ENCODE measurements at places on chromosomes 6 and 20.

GRCh38 chr6:13420269-13420668 lies 67.1 kb downstream of the GFOD1 start:
- DNase-seq: no peak

GRCh38 chr20:2171266-2171790 lies 69.7 kb downstream of the STK35 start:
- no peak for DNase-seq

- no peak for DNase-seq
Measured at GRCh38 chr6:69784595-69785377, 12.0 kb downstream of the LMBRD1 start.

GRCh38 chr20:62702895-62703852 lies 5.5 kb upstream of the NTSR1 start:
- DNase-seq: no peak

- DNase-seq: no peak
Measured at GRCh38 chr6:11143394-11144371, 32.2 kb upstream of the ERVFRD-1 start.

DNA sequence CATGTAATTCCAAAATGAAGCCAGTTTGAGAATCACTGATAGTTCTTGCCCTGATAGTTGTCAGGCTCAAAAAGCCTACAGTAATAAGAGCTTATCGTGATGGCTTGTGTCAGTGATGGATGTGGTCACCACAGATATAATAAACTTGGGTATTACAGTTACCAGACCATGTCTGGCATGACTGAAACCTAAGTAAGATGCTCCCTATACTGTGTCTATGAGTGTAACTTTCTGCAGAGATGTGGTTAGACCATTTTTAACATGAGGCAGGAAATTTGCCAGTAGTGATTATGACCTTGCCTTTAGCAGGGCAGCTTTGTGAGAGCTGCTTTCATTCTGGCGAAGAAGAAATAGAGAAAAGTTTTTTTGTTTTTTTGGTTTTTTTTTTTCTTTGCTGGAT lies 90.2 kb downstream of the ANKS1A start:
- no peak for DNase-seq

- DNase-seq: no peak
Measured at GRCh38 chr6:45369870-45370269, 7.9 kb downstream of the SUPT3H start.

DNA sequence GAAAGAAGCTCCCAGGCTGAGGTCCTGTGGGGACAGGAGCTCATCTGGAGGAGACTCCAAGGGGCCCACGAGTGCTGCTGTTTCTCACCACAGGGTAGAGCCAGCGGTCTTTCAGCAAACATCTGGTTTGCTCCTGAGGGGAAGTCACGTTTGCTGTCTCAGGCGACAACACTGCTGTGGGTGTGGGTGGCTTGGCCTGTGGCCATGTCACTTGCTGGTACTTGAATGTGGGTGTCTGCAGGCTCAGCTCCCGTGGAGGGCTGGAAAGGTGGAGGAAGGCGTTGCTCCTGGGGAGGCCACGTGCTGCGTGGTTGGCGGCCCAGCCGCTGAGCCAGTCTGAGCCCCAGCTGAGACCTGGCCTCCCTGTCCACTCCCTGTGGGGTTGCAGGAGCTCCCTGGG lies 52.8 kb upstream of the MPC1 start:
- no peak for DNase-seq

DNA sequence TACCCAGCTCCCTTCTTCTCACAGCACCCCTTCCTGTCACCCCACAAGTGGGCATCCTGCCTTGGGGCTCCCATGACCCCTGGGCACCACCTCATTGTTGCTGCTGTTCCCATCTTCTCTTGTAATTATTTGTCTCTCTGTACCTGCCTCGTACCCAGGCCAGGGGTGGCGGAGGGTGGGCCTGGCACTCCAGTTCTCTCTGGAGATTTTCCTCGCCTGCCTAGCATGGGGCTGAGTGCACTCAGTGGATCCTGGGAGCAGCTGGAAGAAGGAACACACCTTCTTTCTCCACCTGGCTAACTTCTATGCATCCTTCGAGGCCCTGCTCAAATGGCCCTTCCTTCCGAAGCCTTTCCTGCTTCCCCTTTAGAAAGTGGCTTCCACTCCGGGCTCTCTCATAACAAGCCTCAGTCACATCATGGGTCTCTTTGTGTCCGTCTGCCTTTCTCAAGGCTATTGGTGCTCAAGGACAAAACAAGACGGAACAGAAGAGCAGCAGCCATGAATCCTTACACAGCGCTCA lies 79.2 kb downstream of the SRC start:
- no peak for DNase-seq

DNA sequence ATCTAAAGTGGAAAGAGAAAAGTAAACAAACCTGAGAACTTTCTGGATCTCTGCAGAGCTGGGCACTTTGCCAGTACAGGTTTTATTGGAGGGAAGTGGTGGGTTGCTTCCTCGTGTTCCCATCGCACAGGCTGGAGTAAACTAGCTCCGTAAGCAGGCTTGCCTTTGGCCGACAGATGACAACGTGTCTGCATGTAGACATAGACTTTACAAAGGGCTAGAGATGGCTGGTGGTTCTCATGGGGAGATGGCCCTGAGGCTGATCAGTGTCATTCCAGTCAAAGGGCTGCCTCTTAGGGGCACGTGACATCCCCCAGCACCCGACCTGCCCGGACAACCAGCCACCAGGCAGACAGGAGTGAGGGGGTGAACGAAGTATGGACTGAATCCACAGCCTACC lies 98.8 kb downstream of the YTHDF1 start:
- DNase-seq: peak; percentile 12

DNA sequence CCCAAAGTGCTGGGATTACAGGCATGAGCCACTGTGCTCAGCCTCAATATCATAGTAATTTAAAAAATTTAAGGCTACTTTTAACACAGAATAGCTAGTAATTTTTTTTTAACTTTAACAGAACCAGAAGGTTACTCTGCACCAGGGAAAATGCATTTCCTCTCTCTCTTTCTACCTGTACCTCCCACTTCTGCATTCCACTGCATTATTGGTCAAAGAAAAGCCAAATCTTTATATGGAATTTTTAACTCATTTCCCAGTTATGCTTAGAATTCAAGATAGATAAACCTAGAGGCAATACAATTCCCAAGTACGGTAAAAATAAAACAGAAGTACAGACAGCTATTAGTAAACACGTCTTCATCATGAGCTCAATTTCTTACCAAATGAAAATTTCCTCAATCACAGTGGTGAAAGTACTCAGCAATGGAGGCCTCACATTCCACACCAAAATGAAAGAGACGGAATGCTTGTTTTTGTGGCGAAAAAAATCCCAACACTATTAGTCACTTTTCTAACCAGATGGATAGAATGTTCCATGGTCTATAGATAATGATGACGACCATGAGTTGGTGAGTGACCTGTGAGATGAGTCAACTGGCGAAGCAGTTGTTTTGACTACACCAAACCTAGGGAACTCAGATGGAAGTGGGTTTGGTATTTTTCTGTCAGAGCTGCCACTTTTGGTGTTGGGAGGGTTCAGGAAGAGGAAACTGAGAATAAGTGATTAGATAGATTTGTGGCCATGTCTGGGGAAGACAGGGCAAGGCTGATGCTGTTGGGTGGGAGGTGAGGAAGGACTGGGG lies 104.7 kb upstream of the SGK1 start:
- DNase-seq: no peak

GRCh38 chr20:41509316-41510200 lies 108.6 kb downstream of the CHD6 start:
- no peak for DNase-seq

DNA sequence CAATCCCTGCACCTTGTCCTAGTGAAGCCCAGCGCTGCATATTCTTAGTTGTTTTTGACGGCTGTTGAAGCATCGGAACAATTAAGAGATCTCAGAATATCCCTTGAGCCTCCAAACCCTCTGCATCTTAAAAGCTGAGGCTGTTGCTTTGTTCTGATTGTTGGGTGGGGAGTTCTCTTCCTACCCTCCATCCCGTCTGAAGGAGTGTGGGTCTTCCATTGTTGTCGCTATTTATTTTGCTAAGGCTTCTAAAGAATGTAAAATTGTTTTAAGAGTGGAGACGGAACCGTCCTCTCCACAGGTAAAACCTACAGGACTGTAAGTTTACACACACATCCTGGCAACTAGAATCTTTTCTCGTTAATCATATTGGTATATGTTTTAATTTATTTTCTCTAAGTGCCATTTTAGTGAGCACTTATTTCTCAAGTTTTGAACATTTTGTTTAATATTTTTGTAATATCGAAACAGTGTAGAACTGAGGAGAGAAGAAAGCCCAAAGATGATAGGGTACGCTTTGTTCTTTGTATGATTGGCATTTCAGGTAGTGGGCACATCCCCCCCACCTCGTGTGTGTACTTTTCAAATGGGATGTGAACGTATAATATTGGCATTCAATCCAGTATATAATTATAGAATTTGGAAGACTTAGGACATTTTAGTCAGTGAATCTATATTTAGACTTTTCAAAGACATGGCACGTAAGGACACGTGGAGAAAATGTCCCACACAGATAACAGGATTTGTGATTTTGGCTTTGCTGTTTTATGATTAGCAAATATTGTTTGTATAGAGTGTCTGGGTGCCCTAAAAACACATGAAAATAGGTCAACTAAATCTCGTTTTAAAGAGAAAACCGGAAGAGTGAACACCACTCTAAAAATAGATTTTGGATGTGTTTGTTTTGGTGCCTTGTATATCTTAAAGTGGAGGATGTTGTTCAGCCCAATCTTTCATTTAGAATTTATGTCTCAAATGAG lies 1.3 kb downstream of the RNF146 start:
- no peak for DNase-seq

Measured in NCI-H1092 treated with DMSO at 0.1 percent for 48 hours (cell line).